ENCODE measurements at places on chromosomes 1 and 21.
A peak's percentile ranks its signal among the peaks of the same experiment; 100 is the strongest.

- no peak for DNase-seq
Observed at GRCh38 chr1:174800216-174800851, 199.4 kb upstream of the CACYBP start.

DNA sequence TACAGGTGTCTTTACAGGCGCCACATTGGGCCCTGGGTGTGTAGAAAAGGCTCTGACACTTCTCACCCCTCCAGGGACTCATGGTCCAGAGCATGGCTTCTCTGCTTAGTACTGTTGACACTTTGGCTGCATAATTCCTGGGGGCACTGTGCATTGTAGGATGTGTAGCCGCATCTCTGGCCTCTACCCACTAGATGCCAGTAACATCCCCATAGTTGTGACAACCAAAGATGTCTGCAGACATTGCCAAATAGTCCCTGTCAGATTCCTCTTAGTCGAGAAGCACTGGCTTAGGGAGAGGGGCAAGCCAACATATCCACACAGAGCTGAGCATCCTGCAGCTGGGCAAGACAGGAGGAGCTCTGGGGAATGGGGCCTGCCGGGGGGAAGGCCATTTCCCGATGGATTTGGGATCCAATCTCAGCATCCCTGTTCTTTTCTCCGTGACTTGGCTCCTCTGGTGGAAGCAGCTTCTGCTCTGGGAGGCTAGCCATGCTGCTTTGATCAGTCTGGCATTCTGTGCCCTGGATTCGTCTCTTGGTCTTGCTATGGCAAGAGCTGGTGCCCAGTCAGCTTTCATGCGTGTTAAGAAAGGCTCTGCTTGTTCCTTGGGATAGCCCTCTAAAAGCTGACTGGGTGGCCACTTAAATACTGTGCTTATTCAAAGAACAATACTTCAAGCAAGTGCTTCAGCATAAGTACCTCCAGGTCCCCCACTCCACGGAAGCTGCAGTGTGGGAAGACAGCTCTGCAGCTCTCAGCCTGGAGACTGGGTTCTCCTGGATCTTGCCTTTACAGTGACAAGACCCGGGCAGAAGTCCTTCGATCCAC is 38.3 kb upstream of the SCMH1 start:
- DNase-seq = peak; percentile 11

- DNase-seq = no peak
Observed at GRCh38 chr1:14608308-14608707, 9.8 kb downstream of the KAZN start.

DNA sequence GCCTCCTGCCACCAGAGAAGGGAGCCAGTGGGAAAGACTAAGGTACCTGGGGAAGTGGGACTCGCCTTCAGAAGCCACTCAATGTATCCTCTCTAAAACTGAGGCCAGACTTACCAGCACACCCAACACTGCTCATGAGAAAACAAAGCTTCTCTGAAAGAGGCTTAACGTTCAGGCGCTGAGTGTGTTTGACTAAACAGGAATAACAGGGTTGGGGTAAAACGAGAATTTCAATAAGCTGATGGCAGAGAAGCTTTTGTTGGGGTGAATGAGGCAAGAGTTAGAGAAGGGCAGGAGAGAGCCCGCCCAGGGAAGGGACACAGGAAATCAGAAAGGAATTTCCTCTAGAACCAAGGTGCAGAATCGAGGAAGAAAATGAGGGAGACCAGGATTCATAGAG is 1.7 kb upstream of the SPRR3 start:
- no peak for DNase-seq

DNA sequence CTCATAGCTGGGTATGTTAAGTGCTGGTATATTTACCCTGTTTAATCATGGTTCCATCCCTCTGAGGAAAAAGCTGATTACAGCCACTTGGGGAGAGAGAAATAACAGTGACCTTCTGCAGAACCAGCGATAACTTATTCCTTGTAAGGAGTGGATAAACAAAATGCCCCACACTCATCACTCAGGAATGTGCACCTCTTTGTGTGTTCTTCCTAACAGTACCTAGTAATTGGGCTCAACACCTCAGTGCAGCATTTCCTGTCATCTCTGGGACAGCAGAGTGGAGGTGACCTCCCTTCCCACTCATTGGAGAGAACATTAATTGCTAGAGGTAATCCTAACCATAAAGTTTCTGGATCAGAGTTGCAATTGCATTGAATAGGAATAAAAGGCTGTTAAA is 112.5 kb upstream of the F3 start:
- peak; percentile 65 for DNase-seq

- no peak for DNase-seq
Observed at GRCh38 chr1:28815533-28816185, 3.7 kb downstream of the OPRD1 start.

DNA sequence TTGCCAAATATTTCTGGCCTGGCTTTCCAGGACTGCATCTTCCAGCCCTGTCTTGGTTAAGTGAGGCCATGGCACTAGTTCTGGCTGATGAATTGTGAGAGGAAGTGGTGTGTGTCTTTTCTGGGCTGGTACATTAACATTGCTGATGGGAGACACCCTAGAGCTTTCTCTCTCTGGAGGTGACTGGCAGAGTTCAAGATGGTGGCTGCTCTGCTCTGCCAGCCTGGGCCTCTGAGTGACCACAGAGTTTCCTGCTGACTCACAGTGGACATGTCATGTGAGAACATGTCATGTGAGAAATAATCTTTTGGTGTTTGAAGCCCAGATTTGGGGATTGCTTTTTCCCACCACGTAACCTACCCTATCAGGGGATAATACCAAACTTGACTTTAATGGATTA is 218.0 kb upstream of the KIAA0040 start:
- DNase-seq = no peak

- DNase-seq = peak; percentile 1
Observed at GRCh38 chr1:42646056-42646455, 12.2 kb upstream of the PPIH start.

GRCh38 chr21:40797891-40798290 is 49.1 kb downstream of the DSCAM start:
- DNase-seq = peak; percentile 79

Measured in EH (cell line).